ENCODE measurements at places on chromosomes 3 and 15.

DNA sequence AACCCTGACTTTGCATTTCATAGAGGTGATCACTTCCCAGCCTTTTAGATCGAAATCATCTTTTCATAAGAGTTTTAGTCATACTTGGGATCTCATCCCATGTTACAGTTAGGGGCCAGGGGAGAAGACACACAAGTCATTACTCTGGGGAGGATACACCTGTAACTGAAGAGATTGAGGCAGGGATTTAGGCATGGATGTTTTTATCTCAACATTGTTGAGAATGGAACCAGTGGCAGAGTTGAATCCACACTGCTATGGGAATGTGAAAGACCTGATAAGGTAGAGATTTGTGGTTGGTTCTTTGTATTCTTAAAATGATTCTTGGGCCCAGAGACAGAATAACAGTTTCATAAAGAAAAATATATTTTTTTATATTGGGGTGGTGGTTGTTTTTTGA, 16.2 kb upstream of the CLEC3B start:
- DNase-seq = no peak

- DNase-seq = no peak
Observed at GRCh38 chr15:66921319-66921915, 144.0 kb upstream of the SMAD3 start.

GRCh38 chr15:37682304-37682703, 252.1 kb upstream of the TMCO5A start:
- no peak for DNase-seq

GRCh38 chr15:91077029-91077428, 23.0 kb upstream of the SV2B start:
- DNase-seq = no peak

DNA sequence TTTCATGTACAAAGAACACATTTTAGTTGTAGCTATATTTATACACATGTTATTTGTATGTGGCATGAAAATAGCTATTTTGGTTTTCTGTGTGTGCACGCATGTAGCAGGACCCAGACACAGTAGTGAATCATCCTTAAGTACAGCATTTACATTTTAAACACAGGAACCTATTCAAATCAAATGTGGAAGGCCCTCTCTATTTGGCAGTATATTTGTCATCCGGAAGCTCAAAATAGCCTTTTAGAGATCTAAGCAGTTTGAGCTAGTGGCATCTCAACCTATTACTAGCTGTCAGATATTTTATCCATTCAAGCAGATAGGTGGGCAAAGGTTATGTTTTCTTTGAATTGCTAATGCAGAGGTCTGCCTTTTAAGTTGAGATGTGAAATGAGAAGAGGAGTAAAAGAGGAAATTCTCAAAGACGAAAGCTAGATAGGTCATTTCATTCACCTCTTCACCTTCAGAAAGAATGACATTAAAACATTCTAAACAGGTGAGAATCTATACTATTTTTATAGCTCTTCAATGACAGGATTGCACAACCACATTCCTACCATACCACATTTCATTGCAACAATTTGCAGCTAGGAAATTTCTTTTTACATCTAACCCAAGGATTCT, 46.3 kb upstream of the TIPARP start:
- DNase-seq = no peak

- DNase-seq = no peak
Observed at GRCh38 chr3:64055076-64055475, 31.8 kb upstream of the PSMD6 start.

DNA sequence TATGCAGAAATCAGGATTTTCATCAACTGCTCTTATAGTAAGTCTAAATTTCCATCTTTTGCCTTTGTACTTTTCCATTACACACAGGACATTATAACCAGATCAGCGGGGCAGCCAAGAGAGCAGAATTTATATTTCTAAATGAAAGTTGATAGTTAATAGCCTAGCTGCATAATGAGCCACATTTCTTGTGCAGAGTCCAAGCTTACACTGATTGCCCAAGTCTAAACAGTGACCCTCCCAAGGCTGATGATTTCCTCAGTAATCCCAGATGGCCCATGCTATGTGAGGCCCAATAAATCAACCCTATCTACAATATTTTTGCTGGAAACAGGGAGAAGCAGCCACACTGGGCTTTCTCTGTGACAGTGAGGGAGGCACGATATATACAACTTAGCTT, 475.8 kb upstream of the KCNMB2 start:
- no peak for DNase-seq

- DNase-seq = no peak
Observed at GRCh38 chr3:32577174-32577573, 6.5 kb upstream of the DYNC1LI1 start.

DNA sequence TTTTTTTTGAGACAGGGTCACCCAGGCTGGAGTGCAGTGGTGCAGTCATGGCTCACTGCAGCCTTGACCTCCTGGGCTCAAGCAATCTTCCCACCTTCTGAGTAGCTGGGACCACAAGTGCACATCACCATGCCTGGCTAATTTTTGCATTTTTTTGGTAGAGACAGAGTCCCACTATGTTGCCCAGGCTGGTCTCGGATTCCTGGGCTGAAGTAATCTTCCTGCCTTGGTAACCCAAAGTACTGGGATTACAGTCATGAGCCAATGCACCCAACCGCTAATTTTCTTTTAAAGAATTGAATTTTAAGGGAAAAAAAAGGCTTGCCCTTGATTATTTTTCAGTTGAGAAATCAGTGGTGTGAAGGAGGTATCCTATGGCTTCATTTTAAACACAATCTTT, 334.0 kb downstream of the SOX2 start:
- DNase-seq = no peak

- DNase-seq = no peak
Observed at GRCh38 chr3:10558736-10559135, 53.4 kb upstream of the ATP2B2 start.

DNA sequence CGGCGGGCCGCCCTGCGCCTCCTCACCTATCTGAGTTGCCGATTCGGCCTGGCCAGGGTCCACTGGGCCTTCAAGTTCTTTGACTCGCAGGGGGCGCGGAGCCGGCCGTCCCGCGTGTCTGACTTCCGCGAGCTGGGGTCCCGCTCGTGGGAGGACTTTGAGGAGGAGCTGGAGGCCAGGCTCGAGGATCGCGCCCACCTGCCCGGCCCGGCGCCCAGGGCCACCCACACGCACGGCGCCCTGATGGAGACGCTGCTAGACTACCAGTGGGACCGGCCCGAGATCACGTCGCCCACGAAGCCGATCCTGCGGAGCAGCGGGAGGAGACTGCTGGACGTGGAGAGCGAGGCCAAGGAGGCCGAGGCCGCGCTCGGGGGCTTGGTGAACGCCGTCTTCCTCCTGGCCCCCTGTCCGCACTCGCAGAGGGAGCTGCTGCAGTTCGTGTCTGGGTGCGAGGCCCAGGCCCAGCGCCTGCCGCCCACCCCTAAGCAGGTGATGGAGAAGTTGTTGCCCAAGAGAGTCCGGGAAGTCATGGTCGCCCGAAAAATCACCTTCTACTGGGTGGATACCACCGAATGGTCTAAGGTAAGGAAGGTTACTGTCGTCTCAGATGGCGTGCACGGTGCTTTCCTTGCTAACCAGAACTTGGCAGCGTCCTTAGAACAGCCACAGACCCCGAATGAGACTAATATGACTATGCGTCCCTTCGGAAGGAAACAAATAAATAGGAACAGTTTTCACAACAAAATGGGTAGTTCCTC, 567 bp downstream of the TICRR start:
- DNase-seq = no peak

- no peak for DNase-seq
Observed at GRCh38 chr3:72814308-72814707, 33.9 kb downstream of the SHQ1 start.

GRCh38 chr3:50418850-50419249, 59.5 kb upstream of the TMEM115 start:
- DNase-seq = no peak

- DNase-seq = no peak
Observed at GRCh38 chr3:97765336-97765735, 778 bp downstream of the ARL6 start.

GRCh38 chr3:131403216-131403895, 21.8 kb downstream of the NUDT16 start:
- no peak for DNase-seq

DNA sequence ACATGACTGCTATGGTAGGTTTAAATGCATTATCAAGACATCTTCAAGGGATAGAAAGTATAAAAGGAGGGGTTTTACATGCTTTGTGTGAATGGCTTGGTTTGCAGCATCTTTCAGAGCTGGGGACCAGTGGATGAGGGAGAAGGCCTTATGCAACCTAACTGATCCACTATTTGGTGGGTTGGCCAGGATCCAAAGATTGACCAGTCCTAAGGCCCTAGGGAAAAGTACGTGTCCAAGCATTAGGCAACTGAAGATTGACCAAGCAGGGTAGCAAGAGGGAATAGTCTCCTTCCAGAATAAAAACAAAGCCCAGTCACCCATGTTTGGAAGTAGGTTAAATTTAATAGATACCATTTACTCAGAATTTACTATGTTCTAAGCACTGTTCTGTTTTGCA, 509.3 kb downstream of the EPHB1 start:
- no peak for DNase-seq

DNA sequence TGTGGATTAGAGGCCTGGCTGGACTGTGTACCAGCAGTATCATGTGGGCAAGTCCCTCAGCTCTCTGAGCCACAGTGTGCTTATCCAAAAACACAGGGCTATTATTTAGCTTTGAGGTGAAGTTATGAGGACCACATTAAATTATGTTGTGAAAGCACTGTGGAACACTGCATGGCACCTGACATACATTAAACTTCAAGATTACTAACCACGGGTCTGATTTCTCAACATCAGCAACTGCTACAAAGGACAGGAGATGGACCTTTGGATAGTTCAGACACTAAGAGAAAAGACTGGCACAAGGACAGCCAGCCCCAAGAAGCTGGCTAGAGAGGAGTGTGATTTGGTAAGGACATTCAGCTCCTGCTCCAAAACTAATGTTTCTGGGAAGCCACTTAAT, 21.3 kb downstream of the CLK3 start:
- no peak for DNase-seq

GRCh38 chr3:47121409-47121808, 42.5 kb downstream of the SETD2 start:
- DNase-seq = no peak

DNA sequence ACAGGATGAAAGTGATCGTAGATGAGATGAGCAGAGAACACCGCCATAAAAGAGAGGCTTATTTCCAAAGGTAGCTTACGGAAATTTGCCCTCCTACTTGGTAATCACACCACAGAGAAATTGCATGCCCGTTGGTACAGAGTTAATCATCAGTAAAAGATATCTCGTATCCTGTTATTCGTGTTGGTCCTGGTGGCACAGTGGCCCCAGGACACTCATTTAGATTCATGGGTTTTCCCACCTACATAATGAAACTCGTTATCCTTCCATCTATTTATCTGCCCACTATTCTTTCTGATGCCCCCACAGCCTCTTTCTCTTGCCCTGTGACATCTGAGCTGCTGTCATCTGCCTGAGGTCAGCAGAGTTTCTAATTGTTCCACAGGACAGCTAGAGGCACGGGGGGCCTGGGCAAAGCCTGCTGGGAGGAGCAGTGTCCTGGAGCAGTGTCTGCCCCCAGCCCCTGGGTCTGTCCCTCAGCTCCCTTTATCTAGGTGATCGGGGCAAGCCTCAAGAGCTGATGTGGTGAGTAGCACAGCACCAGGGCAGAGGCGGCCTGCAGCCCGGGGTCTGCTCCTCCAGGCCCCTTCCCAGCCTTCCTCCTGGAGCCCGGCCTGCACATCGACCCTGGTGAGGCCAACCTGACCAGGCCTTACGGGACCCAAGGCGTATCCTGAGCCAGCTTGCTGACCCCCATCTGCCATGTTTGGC, 42.2 kb downstream of the PXYLP1 start:
- no peak for DNase-seq

DNA sequence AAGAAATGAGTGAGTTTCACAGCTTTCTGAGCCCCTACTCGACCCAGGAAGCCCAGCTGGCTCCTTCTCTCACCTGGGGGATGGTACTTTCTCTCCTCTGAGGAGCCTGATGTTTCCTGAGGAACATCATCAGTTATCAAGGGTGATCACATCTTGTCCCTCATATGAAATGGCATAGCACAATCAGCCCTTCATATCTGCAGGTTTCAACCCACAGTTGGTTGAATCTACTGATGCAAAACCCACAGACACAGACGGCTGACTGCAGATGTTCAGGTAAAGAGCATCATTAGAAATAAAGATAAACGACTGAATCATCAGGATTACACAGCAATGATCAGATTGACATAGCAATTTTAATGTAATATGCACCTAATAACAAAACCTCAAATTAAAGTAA, 93.6 kb upstream of the OSTN start:
- DNase-seq = no peak

GRCh38 chr15:52464478-52464877, 64.2 kb downstream of the MYO5A start:
- no peak for DNase-seq

DNA sequence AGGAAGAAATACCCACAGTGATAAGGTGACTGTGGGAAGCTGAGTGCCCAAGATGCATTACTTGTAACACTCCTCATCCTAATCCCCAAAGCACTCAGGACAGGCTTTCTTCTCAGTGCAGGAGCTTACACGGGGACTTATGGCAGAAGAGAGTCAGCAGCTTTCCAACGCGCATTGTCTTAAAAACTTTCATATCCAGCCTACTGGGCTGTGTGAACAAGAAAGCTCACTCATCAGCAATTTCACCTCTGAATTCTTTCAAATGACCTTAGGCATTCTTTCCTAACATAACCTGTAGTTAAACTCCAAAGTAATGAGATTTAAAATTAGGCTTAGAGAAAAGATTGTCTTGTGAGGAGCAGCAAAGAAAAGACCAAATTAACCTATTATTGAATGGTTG, 132.3 kb downstream of the KCNAB1 start:
- no peak for DNase-seq

GRCh38 chr3:187783098-187783497, 37.8 kb upstream of the BCL6 start:
- DNase-seq = peak; percentile 23

DNA sequence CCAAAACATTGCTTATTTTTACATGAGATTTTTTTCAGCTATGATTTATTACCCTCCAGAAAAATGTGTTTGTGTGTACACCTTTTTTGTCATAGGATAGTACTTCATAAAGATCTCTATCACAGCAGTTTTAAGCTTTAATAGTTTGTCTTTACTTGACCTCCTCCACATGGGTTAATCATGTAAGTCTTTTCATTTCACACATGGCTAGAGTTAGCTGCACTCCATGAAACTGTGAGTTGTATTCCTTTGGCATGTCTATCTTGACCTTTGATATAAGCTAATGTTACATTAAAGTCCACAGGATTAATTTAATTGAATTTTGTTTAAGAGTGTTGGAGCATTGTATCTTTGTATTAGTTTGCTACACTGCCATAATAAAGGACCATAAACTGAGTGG, 217.1 kb downstream of the OTOL1 start:
- no peak for DNase-seq

- no peak for DNase-seq
Observed at GRCh38 chr3:149382101-149382467, 4.6 kb upstream of the TM4SF1 start.
